NCI-H1694 treated with DMSO at 0.1 percent for 48 hours (cell line): ENCODE measurements at places on chromosomes 1 and 21.

DNA sequence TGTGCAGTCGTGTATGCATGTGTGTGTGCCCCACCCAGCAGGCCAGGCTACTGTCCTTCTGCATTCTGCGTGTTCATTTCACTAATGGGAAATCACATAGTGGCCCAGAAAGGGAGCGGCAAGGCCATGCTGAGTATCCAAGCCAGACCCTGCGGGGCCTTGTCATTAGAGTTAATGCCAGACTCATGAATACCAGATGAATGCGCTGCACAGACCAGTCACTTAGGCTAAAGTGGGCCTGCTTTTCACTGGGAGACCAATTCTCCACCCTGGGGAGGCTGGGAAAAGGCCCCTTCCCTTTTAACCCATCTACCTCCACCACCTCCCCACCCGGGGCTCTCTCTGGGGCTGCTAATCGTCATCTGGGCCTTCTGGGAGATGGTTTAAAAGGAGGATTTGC is 17.0 kb upstream of the GRIK3 start:
- DNase-seq: no peak

GRCh38 chr1:156675210-156676113 is 1.7 kb downstream of the NES start:
- DNase-seq: peak; percentile 56

DNA sequence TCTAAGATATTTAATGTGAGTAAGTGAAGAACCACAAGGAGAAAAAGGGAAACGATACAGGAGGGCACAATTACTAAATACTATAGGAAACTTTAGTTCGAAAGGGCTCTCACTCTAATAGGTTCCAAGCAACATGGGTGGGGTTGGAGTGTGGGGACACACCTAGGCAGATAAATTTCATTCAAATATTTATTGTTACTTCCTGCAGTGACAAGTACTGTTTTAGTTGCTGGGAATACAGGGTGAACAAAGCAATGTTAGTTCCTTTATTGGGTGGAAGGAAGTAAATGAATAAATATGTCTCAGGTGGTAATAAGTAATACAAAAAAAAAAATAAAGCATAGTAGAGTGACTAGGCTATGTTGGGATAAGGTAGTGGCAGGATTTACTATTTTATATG is 73.2 kb upstream of the B3GALT2 start:
- no peak for DNase-seq

DNA sequence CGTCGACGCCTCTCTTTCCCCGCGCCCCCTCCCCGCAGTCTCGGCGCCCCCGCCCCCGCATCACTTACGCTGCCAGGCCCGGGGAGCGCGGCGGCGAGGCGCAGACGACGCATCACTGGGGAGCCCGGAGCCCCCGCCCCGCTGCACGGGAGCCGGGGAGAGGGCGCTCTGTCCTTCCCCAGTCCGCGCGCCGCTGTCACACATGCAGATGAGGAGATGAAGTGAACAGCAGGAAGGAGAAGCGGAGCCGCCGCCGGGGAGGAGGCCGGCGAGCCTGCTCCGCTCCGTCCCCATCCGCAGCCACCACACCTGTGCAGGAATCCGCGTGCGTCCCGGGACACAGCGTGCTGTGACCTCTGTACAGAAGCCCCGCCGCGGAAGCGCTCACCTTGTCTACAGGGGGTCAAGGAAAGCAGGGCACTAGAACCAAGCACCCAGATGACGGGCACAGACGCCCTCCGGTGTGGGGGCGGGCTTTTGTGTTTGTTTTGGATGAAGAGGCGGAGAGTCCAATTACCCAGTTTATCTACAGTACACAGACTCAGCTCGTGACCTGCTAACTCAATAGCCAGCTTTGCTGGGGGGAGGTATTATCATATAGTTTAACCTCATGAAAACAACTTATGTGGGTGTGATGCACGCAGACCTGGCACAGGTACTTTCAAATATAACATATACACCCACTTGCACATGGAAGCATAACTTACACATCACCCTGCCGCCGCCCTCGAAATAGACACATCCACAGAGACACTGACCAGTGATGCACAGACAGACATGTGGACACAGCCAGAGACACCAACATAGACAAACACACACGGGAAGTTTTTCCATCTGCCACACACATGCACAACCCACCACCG is 12.4 kb downstream of the KLHDC8A start:
- no peak for DNase-seq

DNA sequence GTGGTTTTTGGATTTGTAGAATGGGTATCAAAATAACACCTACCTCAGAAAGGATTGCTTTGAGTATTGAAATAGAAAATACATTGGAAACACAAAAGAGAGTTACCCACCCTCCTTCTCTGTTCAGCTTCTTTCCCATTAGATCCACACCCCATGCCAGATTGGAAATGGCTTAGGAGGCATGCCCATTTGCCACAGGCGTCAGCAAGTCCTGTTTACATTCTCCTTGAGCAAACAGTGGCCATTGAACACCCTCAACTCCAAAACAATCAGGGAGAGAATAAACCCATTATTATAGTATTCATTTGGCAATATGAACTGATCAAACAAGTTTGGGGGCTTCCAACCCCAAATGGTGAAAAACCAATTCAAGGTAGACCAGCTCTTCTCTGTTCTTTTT is 2.4 kb downstream of the ELAPOR1 start:
- no peak for DNase-seq

DNA sequence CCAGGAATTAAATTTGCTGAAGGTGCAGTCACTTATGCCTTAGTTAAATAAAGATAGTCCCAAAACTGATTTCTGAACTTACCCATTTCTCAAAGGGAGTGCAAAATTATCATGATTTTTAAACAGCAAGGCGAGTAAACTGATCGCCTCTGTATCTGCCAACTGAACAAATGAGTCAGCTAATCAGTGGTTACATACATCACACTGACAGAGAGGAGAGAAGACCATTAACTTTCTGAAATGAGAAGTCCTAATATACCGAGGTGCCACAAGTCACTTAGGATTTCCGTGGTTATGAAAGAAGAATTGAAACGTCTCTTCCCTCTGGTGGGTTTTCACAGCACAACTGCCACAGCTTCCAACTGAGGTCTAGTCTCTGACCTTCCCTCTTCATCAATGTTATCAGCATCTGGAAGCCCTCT is 400.7 kb downstream of the SMYD3 start:
- DNase-seq: no peak

GRCh38 chr1:54300401-54300800 is 100.4 kb downstream of the MRPL37 start:
- peak; percentile 96 for DNase-seq

DNA sequence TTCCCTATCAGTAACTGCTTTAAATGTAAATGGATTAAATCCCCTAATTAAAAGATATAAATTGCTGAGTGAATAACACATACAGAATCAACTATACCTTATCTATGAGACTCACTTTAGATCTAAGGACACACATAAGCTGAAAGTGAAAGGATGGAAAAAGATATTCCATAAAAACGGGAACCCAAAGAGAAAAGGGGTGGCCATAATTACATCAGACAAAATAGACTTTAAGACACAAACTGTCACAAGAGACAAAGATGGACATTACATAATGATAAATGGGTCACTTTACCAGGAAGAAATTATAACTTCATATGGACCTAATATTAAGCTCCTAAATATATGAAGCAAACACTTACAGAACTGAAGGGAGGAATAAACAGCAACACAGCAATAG is 59.2 kb downstream of the SLC25A24 start:
- DNase-seq: no peak

- DNase-seq: no peak
Observed at GRCh38 chr1:94754570-94754969, 65.6 kb upstream of the SLC44A3 start.

DNA sequence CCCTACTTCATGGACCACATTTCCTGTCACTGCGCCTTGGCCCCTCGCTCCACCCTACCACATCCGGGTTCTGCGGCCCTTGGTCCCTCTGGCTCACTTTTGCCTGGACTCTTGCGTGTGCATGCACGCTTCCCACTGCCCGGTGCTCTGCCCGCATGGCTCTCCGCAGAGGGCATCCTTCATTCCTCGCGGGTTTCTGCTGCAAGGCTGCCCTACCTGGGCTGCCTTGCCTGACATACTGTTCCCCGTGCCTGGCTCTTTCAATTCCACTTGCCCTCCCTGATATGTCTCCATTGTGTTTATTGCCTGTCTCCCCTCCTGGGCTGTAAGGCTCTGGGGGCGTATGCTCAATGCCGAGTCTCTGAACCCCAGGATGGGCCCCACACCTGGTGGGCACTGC is 26.4 kb downstream of the MX2 start:
- no peak for DNase-seq

DNA sequence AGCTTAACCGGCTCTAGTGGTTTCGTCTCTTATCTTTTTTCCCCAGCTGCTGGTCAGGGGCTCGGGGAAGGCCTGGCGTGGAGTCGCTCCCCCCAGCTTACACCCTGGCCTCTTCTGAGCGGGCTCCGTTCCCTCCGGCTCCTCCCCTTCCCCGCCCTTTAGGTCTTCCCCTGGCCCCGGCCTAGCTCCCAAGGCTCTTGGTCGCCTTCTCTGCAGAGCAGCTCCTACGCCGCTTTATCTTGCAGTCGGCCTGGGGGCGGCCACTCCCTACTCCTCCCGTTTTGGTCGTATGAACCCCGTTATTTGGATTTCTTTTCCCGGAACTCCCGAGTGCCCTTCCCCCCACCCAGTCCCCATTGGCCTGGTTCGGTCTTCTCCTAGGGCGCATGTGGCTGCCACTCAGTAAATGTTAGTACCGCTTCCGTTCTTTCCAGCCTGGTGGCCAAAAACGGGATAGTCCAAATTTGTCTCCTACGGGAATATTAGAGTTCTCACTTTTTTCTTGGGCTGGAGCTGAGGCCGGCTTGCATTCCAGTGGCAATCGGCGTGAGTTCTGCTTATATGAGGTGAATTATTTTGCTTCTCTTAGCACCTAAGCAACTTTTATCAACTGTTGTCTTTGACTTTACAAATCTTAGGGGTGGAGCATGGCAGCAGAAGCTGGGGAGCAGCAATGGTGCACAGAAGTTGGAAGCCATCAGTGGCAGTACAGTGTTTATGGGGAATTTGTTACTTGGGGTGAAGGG is 467 bp downstream of the THRAP3 start:
- peak; percentile 80 for DNase-seq

GRCh38 chr1:172095846-172096245 is 254.5 kb downstream of the DNM3 start:
- no peak for DNase-seq

GRCh38 chr1:172002725-172003345 is 161.5 kb downstream of the DNM3 start:
- peak; percentile 77 for DNase-seq

GRCh38 chr1:156383023-156383422 is 14.0 kb downstream of the RHBG start:
- peak; percentile 90 for DNase-seq

GRCh38 chr21:45539796-45540600 is 2.2 kb downstream of the SLC19A1 start:
- no peak for DNase-seq

- no peak for DNase-seq
Observed at GRCh38 chr21:34971656-34972055, 77.4 kb downstream of the RUNX1 start.

GRCh38 chr1:167483790-167484189 is 34.5 kb downstream of the CD247 start:
- no peak for DNase-seq

DNA sequence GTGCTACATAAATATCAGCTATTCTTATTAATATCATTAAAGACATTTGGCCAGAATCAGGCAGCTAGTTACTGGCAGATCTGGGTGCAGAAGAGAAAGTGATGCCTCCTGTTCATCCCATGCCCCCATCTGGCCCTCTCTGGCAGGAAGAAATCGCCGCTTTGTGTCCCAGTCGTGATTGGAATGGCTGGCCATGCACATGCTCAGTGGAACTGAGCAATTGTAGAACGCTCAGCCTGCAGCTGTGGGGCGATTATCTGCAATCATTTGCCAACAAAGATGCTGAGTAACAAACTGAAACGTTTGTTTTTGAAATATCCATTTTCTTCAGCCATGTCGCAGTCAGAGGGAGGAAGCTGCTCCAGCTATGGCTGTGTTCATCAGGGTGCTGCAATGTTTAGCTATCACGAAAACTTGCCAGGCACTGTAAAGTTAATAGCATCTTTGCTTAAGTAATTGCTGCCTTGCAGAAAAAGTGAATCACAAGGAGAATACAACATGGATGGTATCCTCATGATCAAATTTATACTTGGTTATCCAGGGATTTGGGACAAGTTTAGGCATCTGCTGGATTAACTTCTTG is 36.5 kb downstream of the NGF start:
- no peak for DNase-seq

DNA sequence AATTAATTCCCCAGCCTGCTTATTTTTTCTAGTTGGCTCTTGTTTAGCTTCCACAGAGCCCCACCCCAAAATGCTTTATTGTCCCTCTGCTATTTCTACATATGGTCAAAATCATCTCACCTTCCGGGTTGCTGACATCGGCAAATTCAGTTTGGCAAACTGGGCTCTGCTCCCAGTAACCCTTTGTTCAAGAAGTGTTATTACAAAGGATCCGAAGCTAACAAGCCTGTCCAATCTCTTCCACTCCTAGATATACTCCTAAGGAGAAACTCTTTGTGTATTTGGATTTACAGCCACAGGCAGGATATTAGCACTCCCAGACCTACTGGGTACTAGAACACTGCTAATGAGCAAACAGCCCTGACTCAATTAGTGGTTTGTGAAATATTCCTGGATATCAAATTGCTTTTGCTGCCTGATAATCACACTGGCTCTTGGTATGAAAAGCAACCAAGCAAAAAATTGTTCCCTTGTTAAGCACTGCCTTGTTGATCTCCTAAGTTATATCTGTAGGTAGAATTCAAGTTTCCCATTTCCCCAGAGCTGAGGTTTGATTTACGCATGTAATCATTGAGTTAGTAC is 4.0 kb downstream of the JUN start:
- DNase-seq: peak; percentile 21

GRCh38 chr1:199173356-199173755 is 534.5 kb downstream of the PTPRC start:
- no peak for DNase-seq

GRCh38 chr1:38074302-38074677 is 27.7 kb upstream of the POU3F1 start:
- DNase-seq: no peak

GRCh38 chr1:78301141-78301540 is 189.6 kb upstream of the PTGFR start:
- DNase-seq: no peak

- no peak for DNase-seq
Observed at GRCh38 chr21:15212206-15212605, 147.4 kb upstream of the NRIP1 start.

DNA sequence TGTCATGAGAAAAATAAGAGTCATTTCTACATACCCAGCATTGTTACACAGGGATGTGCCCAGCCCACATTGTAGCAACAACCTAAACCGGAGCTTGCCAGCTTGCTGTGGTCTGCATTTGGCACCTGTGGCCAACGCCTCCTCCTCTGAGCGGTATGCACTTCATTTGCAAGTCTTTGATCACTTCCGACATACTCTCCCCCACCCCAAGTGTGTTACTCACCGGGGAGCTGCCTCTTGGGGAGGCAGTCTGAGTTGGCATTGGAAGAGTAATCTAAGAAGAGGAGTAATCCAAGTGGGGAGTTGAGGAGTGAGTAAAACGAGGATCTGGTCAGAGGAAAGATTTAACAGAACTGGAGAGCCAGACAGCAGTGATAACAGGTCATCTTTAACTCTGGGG is 3.8 kb downstream of the BCL9 start:
- no peak for DNase-seq

- no peak for DNase-seq
Observed at GRCh38 chr1:150371110-150371509, 7.2 kb downstream of the RPRD2 start.

- DNase-seq: no peak
Observed at GRCh38 chr1:7149080-7149838, 364.0 kb downstream of the CAMTA1 start.
